ENCODE measurements at places on chromosomes 3 and 15. TPM values are rescaled to one million over a fixed set of nuclear protein-coding genes. Genes with fewer than 3 reads are reported as not detected.

- H3K4me1 ChIP-seq = no peaks in the 10 kb centered on the region
- DNase-seq = no peak
- no peaks in the 10 kb centered on the region for H3K36me3 ChIP-seq
- no peaks in the 10 kb centered on the region for H3K27me3 ChIP-seq
- H3K27ac ChIP-seq = peak overlapping the region; percentile 72
These were observed 83.4 kb upstream of the NANOGP8 start for GRCh38 chr15:35168464-35168863.

DNA sequence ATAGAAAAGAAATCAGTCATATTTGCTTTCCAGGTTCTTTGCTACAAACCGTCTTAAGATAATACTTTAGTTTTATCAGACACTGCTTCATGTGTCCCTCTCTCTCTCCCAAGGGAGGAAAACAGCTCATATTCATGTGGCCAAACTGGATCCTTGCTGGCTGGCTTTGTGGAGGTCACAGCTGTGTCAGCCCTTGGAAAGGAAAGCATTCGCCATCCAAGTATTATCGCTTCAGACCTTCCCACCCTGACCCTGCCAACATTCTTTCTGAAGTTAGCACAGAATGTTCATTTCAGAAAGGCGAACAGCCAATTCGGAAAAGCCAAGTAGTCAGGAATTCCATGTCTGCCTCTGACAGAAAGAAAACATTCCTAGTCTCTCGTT, 213.6 kb downstream of the FEZF2 start:
- H3K27me3 ChIP-seq = no peaks in the 10 kb centered on the region
- H3K27ac ChIP-seq = peak overlapping the region; percentile 87
- H3K4me1 ChIP-seq = no peaks in the 10 kb centered on the region
- H3K36me3 ChIP-seq = no peaks in the 10 kb centered on the region

GRCh38 chr15:31080591-31081014, 20.9 kb downstream of the TRPM1 start:
- H3K4me3 ChIP-seq = peak overlapping the region; percentile 28
- no peaks in the 10 kb centered on the region for H3K4me1 ChIP-seq
- H3K27ac ChIP-seq = no peak overlapping the region
- no peaks in the 10 kb centered on the region for H3K27me3 ChIP-seq
- H3K36me3 ChIP-seq = no peaks in the 10 kb centered on the region

- H3K4me1 ChIP-seq = peaks cover 11% of the 10 kb centered on the region
- no peak for DNase-seq
- no peaks in the 10 kb centered on the region for H3K27me3 ChIP-seq
- H3K4me3 ChIP-seq = no peak overlapping the region
These were observed 859.4 kb upstream of the NR2F2 start for GRCh38 chr15:95470997-95471689.

DNA sequence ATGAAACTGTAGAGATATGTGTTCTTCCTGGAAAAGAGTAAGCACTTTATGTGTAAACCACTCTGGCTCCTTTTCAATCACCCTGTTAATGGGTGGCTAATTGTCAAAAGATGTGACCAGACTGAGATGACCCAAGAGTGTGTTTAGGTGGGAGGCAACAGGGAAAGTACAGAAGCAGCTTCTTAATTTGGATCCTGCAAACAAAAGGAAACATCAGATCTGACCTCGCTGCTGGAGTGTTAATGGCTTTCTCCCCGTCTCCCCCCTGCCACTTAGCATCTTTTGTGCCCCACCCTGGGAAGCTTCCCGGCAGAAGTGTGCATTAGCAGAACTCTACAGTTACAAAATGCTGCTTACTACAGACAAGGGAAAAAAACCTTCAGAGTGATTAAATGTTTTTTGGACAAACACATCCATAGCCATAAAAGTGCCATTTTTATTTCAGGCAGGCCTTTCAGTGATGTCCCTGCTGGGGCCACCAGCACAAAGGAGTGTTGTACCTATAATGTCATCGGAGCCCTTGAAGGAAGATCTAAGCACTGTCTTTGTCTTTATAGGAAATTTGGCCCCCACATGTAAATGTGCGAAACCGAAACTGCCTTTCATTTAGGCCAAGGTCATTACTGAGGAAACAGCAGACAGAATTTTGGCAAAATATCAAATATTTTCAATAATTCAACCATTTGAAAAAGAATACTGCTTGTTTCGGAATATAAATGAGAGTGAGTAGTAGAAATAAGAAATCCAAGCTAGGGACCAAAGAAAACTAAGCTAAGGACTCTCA, 311.0 kb downstream of the WDR72 start:
- H3K4me3 ChIP-seq = no peak overlapping the region
- no peaks in the 10 kb centered on the region for H3K36me3 ChIP-seq

- peaks cover 10% of the 10 kb centered on the region for H3K4me1 ChIP-seq
- H3K27ac ChIP-seq = peak overlapping the region; percentile 97
- H3K27me3 ChIP-seq = no peaks in the 10 kb centered on the region
These were observed 1.3 kb downstream of the RYK start for GRCh38 chr3:134249296-134249841.

DNA sequence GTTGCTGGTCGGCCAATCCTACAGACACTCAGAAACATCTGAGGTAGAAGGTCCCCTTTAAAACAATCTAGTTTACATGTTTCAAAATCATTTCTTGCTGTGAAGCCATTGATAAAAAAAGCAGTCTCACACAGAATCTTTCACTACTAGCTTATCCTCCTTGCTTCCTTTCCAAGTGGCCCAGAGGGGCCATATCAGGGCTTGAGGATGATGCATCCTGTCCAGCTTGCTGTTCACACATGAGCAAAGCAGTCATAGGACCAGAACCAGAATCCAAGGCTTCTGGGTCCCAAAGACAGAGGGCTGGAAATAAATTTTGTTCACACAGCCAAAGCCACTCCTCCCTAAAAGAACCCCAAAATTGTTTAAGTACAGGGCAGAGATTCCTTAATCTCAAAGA, 9.2 kb upstream of the LYZL4 start:
- no peaks in the 10 kb centered on the region for H3K36me3 ChIP-seq
- no peaks in the 10 kb centered on the region for H3K27me3 ChIP-seq
- H3K4me1 ChIP-seq = no peaks in the 10 kb centered on the region
- no peak overlapping the region for H3K4me3 ChIP-seq
- H3K27ac ChIP-seq = no peak overlapping the region

GRCh38 chr3:129077222-129077621, 16.6 kb downstream of the GP9 start:
- H3K27ac ChIP-seq = no peak overlapping the region
- H3K36me3 ChIP-seq = no peaks in the 10 kb centered on the region

DNA sequence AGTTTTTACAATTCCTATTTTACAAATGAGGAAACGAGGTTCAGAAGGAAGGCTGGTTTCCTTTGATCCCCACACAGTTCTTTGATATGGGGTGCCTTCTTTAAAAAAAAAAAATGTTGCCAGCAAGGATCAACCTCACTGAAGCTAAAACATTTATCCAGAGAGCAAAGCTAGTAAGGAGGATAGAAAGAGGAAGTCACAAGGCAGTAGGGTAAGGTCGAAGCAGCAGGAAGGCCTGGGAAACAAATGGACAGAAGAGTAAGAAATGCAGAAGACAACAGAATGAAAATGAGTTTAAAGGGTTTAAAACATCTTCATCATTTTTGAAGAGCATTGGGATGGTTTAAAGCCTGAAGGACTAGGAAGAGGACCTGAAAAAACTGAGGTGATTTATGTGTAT, 30.6 kb upstream of the CP start:
- no peaks in the 10 kb centered on the region for H3K4me1 ChIP-seq
- no peaks in the 10 kb centered on the region for H3K27me3 ChIP-seq
- no peak overlapping the region for H3K27ac ChIP-seq
- H3K36me3 ChIP-seq = no peaks in the 10 kb centered on the region
- DNase-seq = no peak

DNA sequence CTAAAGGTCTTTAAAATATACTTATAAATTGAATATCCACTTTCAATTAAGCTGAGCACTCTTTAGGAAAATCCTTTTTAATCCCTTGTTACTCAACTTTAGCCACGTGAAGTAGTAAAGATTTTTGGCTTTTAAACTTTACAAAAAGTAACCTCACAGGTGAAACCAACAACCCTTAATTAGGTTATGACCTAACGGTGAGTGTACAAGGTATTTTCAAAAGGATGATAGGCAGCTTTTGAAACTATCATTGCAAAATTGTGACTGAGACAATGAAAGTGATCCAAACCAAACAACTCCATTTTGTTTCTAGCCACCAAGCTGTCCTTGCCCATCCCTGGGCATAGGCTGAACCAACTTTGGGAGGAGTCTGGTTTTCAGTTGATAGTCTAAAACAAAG, 940.2 kb downstream of the OTOL1 start:
- no peaks in the 10 kb centered on the region for H3K4me1 ChIP-seq
- H3K4me3 ChIP-seq = no peak overlapping the region
- no peak for DNase-seq
- H3K27me3 ChIP-seq = no peaks in the 10 kb centered on the region
- H3K36me3 ChIP-seq = no peaks in the 10 kb centered on the region
- no peak overlapping the region for H3K27ac ChIP-seq

DNA sequence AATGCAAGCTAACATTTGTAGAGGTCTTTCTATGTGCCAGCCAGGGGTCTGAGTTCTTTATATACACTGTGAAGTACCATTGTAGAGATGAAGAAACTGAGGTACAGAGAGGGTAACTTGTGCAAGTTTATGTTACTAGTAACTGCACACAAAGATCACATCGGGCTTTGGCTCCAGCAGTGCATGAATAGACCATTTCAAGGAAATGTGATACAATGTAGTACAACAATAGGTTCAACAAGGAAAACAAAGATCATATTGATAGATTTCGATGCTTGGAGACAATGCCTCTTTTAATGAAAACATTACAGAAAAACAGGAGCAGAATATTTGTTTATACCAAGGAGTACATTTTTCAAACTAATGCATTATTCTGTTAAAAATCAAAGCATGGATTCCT, 115.3 kb downstream of the POLR2M start:
- H3K27me3 ChIP-seq = no peaks in the 10 kb centered on the region
- H3K27ac ChIP-seq = no peak overlapping the region
- no peak overlapping the region for H3K4me3 ChIP-seq
- no peak for DNase-seq
- H3K36me3 ChIP-seq = no peaks in the 10 kb centered on the region
- H3K4me1 ChIP-seq = no peaks in the 10 kb centered on the region

DNA sequence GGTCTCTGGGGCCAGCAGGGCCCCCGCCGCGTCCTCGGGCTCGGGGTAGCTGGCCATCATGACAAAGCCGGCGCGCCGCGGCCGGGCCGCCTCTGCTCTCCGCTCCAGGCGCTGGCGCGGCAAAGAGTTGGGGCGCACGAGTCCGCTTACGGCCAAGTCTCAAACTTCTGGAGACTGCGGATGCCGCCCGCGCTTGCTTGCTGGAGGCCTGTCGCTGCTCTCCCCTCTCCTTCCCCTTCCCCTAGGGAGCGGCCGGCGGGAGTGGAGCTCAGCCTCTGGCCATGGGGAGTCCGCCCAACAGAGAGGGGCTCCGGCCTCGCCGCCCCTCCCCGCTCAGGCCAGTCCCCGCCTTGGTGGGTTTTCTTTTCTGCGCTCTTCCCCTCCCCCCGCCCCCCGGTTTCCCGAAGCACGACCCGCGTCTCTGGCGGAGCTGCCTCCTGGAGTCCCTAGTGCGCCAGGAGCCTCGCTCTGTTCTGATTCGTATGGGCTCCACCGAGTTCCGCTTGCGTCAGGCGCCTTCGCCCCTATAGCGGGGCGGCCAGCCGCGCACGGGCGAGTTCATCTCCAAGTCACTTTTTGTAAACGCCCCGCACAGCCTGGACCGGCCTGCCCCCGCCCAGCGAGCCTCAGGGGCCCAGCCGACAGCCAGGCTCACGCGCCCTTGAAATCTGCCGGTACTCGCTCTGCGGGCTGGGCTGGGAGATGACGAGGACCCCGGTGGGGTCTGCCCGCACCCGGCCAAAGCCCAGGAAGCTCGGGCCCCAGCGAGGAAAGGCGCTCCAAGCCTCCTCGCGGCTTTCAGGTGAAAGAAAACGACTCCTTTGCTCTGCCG, at the start of the genes FOXL2 and FOXL2NB:
Gene FOXL2 (minus strand): TSS at position 475 of the 832 bp plus-strand sequence. CDS start 415 bp downstream, at position 60.
Gene FOXL2NB (plus strand): TSS at position 555 of the 832 bp plus-strand sequence. CDS start 148 bp downstream, at position 703.
- DNase-seq = peak; percentile 67
- H3K27me3 ChIP-seq = peaks cover 20% of the 10 kb centered on the region
- peak within 1 kb of the TSS; percentile 75 for H3K4me3 ChIP-seq
- peak within 1 kb of the TSS; percentile 90 for H3K27ac ChIP-seq

DNA sequence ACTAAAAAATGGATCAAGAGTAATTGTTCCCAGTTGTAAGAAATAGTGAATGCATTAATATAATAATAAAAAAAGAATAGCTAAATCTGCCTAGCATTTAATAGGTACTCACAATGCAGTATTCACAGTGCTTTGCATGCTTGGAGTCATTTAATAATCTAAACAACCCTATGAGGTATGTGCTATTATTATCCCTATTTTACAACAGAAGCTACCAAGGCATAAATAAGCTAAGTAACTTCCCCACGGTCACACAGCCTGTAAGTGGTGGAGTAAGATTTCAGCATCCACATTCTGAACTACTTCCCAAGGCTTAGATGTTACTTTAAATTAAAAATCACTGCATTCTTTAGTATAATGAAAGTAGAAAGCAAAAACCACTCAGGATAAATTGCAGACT, 102.9 kb downstream of the PLCH1 start:
- no peak overlapping the region for H3K4me3 ChIP-seq
- no peaks in the 10 kb centered on the region for H3K36me3 ChIP-seq
- no peaks in the 10 kb centered on the region for H3K27me3 ChIP-seq

DNA sequence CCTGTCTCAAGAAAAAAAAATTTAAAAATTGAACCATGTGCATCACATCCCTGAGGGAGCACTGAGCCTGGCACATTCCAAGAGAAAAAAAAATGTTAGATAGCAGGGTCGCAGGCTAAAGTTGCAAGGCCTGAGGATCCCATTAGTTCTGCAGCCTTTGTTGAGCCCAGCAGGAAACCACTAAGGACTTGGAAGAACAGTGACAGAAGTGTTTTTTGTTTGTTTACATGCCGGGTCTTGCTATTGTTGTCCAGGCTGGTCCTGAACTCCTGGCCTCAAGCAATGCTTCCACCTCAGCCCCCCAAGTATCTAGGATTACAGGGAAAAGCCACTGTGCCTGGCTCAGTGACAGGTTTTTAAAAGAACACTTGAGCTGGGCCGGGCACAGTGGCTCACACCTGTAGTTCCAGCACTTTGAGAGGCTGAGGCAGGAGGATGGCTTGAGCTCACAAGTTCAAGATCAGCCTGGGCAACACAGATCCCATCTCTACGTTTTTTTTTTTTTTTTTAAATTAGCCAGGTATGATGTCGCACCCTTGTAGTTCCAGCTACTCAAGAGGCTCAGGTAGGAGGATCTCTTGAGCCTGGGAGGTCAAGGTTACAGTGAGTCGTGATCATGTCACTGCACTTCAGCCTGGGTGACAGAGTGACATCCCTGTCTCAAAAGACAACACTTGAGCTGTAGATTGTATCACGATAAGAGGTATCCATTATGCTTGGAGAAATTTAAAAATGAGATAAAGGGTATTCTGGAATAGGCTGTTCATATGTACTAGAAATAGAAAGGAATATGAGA, 15.2 kb downstream of the CHAC1 start:
- peaks cover 5% of the 10 kb centered on the region for H3K4me1 ChIP-seq
- no peaks in the 10 kb centered on the region for H3K27me3 ChIP-seq
- no peak overlapping the region for H3K27ac ChIP-seq
- DNase-seq = no peak

- no peak overlapping the region for H3K27ac ChIP-seq
- DNase-seq = no peak
- H3K36me3 ChIP-seq = no peaks in the 10 kb centered on the region
- H3K27me3 ChIP-seq = no peaks in the 10 kb centered on the region
- H3K4me3 ChIP-seq = no peak overlapping the region
- H3K4me1 ChIP-seq = no peaks in the 10 kb centered on the region
These were observed 34.3 kb downstream of the U2SURP start for GRCh38 chr3:143035466-143036211.

Gene ALDH1A3
- total RNA-seq = 32.9 TPM

Gene CCR8
- total RNA-seq = not detected

Gene DUOX1
- 0.24 TPM for total RNA-seq

Gene STAC
- 2.8 TPM for total RNA-seq

Gene SNTN
- 0.30 TPM for total RNA-seq

Data from uterus (tissue), 4 donors.